ENCODE measurements at places on chromosomes 6 and 20. TPM values are rescaled to one million over a fixed set of nuclear protein-coding genes. Genes with fewer than 3 reads are reported as not detected.

The COL19A1 gene
- polyA plus RNA-seq, result 0.84 TPM

The PKIB gene
- polyA plus RNA-seq, result 1.7 TPM

GRCh38 chr20:37755665-37756064, 61.8 kb downstream of the CTNNBL1 start:
- DNase-seq, result no peak

- DNase-seq, result no peak
These were observed 33.7 kb downstream of the MTHFD1L start for GRCh38 chr6:150899231-150899630.

- no peak for DNase-seq
These were observed 62.7 kb downstream of the MEI4 start for GRCh38 chr6:77715588-77715987.

DNA sequence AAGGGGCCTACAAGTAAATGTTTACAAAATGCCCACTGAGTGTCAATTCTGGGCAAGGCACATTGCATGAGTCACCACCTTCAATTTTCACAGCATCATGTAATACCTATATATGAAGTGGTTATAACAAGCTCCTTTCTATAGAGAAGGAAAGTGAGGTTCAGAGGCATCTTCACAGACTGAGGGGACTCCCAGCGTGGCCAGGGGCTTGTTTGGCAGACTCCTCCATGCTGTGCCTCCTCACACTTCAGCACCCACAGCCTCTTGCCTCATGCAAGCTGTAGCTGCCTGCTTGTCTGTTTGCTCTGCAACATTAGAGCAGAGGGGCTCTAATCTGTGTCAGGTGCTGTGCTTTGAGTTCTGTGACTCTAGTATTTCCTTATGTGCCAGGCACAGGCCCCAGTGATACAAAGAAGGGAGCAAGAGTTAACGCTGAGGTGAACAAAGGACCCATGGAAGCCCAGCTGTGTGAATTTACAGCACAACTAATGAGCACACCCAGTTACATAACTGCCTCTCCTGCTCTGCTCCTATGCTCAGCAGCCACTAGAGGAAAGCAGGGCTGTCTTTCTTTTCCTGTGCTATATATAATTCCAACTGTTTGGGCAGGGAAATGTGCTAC, 72.3 kb downstream of the ZHX3 start:
- no peak for DNase-seq

DNA sequence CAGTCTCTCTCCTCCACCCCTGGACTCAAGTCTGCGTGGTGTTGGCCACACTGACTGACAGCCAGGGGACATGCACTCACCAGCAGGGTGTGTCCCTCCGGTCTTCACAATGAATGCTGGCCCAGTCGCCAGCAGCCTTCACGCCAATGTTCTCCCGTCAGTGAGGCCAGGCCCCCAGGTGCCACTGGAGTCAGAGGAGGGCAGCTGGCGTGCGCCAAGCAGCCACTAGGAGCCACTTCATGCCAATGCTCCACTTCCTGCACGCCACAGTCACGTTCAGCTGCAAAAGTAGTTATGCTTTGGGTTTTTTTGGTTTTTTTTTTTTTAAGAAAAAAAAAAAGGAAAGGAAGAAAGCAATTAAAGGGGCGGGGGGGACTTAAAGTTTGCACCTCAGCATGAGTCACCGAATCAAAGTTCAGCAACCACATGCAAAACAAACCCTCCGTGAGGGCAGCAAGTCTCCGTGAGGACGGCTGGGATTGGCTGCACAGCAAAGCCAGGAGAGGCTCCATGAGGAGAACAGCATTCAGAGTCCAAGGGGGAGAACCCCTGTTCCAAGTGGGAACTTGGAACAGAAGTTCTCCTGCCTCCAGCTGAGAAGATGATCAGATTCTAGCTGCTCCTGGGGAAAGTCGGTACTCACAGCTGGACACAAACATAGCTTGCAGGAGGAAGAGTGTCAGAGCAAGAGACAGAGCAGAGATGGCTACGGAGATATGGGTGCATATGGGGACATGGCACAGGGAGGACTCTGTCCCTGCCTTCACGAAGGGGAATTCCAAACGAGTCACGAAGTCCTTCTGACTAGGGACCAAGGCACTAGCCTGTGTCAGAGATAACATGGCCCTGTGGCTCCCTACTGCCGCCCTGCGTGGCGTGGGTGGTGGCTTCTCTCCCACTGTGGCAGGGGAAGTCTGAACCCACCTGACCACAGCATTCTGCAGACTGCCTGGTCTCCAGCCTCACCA, at the start of gene ZC3H12D:
Gene ZC3H12D, minus strand, starts transcription at position 282 of the 968 bp plus-strand sequence. CDS start 10,471 bp downstream, outside the sequence.
- no peak for DNase-seq

GRCh38 chr20:44097521-44098255, 89.3 kb downstream of the JPH2 start:
- DNase-seq, result no peak

DNA sequence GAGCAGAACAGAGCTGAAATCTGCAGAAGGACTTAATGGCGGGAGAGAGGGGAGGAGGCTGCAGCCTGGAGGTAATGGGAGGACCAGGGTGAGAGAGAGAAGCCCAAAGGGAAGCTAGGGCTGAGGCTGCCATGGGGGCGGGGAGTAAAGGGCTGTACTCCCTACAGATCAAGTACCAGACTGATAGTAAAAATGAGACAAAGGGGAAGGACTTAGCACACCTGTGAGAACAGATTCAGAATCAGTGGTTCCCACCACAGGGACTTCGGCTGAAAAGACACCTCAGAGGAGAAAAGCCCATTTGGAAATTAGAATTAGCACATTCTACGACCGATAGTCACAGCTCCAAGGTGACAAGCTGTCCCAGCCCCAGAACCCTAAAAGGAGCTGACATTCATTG, 6.4 kb upstream of the TBXT start:
- no peak for DNase-seq
